ENCODE measurements at places on chromosomes 12 and 14. TPM values are rescaled to one million over a fixed set of nuclear protein-coding genes. Genes with fewer than 3 reads are reported as not detected.

DNA sequence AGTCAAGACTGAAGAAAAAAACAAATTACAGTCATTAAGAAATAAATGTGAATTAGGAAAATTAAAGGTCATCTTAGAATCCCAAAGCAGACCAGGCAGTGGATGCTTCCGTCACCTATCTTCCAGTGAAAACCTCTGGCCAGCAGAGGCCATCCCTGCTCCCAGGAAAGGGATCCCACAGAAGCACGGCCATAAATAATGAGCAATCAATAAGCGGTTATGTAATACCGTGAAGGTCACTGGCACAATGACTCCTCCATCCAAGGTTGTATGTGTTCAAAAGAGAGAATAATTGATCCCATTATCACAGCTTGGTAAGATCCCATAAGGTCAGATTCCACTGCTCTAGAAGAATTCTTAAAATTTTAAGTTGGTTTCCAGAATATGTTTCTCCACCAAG is 85.7 kb downstream of the PPP2R5E start:
- H3K27ac ChIP-seq = no peak overlapping the region
- peaks cover 25% of the 10 kb centered on the region for H3K4me1 ChIP-seq
- H3K36me3 ChIP-seq = peaks cover 4% of the 10 kb centered on the region
- no peaks in the 10 kb centered on the region for H3K27me3 ChIP-seq
- no peak overlapping the region for H3K4me3 ChIP-seq

Gene RNASE7
- not detected for total RNA-seq

Gene GPR68
- total RNA-seq = 3.4 TPM

DNA sequence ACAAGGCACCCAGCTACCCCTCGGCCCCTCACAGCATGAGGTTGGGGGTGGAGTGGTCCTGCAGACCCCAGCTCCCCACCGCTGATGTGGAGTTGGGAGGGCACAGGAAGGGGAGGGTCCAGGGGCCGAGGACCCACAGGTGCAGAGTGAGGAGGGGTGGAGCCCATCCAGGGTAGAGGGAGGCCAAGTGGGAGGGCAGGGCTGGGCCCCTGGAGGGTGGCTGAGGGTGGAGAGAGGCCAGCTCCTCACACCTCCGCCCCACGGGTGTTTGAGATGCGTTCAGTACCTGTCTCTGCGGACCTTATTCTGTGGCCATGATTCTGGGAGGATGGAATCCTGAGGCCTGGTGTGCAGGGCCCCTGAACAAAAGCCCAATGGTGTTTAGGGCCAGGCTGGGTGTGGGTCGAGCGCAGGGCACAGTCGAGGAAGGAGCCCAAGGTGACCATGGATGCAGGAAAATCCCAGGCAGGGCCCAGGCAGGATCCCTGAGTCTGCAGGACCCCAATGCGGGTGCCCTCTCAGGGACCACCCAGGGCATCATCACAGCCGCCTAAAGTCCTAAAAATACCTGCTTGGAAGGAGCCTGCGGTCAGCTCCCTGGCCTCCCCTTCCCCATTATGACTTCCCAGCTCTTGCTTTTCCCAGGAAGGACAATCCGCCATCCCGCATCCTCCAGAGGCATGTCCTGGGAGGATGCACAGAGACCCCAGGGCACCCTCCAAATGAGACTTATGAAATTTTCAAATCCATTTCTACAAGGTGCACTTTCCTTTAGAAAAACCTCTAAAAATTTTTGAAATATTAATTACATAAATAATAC is 377.1 kb upstream of the SFSWAP start:
- no peaks in the 10 kb centered on the region for H3K27me3 ChIP-seq
- no peaks in the 10 kb centered on the region for H3K4me1 ChIP-seq
- H3K4me3 ChIP-seq = no peak overlapping the region

Gene RNASE3
- total RNA-seq = not detected

DNA sequence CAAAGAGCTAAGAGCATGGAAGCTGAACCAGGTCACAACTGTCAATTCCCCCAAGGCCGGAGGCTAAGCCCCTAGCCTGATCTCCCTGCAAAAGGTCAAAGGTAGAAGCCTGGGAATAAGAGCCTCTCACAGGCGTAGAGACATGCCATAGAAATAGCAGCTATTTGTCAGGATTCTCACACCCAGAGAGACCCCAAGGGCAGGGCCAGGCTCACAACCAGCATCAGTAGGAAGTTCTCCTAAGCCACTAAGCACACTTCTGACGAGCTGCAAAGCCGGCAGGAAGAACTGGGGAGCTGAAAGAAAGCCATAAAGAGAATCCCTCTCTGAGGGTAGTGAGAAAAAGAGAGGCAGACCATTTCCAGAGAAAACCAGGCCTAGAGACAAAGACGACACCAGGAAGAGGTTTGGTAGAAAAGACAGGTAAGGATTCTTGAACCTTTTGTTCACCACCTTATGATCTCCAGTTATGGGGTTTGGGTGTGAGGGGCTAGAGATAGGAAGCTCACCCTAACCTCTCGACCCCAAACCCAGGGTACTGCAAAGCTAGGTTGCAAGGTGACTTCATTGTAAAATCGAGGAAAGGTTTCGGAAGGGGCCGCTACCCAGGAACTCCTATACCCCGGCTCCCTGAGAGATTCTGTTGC is 1.0 kb downstream of the SMARCC2 start:
- no peak for DNase-seq
- H3K4me1 ChIP-seq = peaks cover 29% of the 10 kb centered on the region
- H3K36me3 ChIP-seq = peaks cover 38% of the 10 kb centered on the region

- H3K27me3 ChIP-seq = no peaks in the 10 kb centered on the region
- no peak for DNase-seq
- no peaks in the 10 kb centered on the region for H3K4me1 ChIP-seq
- no peak overlapping the region for H3K4me3 ChIP-seq
- no peaks in the 10 kb centered on the region for H3K36me3 ChIP-seq
These were observed 22.7 kb upstream of the GTF2A1 start for GRCh38 chr14:81243499-81243898.

- H3K4me3 ChIP-seq = no peak overlapping the region
- no peaks in the 10 kb centered on the region for H3K27me3 ChIP-seq
- H3K27ac ChIP-seq = no peak overlapping the region
- peaks cover 15% of the 10 kb centered on the region for H3K4me1 ChIP-seq
These were observed 100.5 kb downstream of the SLC38A4 start for GRCh38 chr12:46725332-46725731.

DNA sequence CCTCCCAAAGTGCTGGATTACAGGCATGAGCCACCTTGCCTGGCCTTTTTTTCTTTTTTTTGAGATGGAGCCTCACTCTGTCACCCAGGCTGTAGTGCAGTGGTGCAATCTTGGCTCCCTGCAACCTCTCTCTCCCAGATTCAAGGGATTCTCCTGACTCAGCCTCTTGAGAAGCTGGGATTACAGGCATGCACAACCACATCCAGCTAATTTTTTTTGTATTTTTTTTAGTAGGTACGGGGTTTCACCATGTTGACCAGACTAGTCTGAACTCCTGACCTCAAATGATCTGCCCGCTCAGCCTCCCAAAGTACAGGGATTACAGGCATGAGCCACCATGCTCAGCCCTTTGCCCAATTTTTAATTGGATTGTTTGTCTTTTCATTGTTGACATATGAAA is 58.0 kb downstream of the SINHCAF start:
- H3K27me3 ChIP-seq = no peaks in the 10 kb centered on the region
- no peak overlapping the region for H3K4me3 ChIP-seq
- H3K27ac ChIP-seq = no peak overlapping the region
- no peaks in the 10 kb centered on the region for H3K4me1 ChIP-seq
- H3K36me3 ChIP-seq = no peaks in the 10 kb centered on the region

- no peaks in the 10 kb centered on the region for H3K27me3 ChIP-seq
- H3K4me3 ChIP-seq = no peak overlapping the region
- DNase-seq = no peak
- H3K27ac ChIP-seq = no peak overlapping the region
- H3K36me3 ChIP-seq = no peaks in the 10 kb centered on the region
These were observed 1092.1 kb upstream of the TMEM132C start for GRCh38 chr12:127174881-127175280.

GRCh38 chr14:89252887-89253532 is 164.0 kb downstream of the FOXN3 start:
- H3K4me1 ChIP-seq = peaks cover 12% of the 10 kb centered on the region
- no peaks in the 10 kb centered on the region for H3K27me3 ChIP-seq
- no peak for DNase-seq
- H3K36me3 ChIP-seq = no peaks in the 10 kb centered on the region
- no peak overlapping the region for H3K4me3 ChIP-seq

DNA sequence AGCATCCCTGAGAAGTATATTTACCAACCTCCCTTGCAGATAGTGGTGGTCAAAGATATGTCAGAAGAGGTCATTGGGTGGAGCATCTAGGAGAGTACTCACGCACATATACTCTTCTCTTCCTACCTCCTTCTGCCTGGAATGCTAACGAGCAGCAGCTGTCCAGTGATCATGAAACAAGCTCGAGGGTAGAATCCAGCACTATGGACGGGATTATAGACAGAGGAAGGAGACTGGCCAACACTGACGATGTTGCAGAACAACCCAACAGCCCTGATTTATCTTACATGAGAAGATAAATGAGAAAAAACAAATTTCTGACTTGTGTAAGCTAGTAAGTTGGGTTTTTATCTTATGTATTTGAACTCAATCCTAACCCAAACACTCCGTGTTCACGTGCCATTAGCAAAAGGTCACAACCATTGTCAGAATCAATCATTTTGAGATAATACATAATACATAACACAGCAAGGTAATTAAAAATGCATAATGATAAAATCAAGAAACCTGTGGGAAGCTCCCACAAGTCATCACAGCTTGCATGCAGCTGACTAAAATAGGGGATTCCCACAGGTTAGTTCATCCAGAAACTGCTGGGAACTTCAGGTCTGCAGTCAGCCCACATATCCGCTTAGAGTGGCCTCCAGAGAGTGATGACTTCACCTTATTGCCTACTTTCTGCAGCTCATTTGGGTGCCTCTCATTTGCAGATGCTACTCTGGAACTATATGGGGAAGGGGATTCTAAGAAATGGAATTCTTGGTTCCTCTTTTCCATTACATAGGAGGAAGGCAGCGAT is 36.3 kb upstream of the STK38L start:
- no peak overlapping the region for H3K27ac ChIP-seq
- H3K4me3 ChIP-seq = no peak overlapping the region
- no peak for DNase-seq
- no peaks in the 10 kb centered on the region for H3K36me3 ChIP-seq
- no peaks in the 10 kb centered on the region for H3K27me3 ChIP-seq
- no peaks in the 10 kb centered on the region for H3K4me1 ChIP-seq

Gene LYZ
- total RNA-seq = 1,458 TPM

- H3K4me1 ChIP-seq = peaks cover 19% of the 10 kb centered on the region
- no peak overlapping the region for H3K4me3 ChIP-seq
- no peaks in the 10 kb centered on the region for H3K27me3 ChIP-seq
- no peak for DNase-seq
- H3K27ac ChIP-seq = no peak overlapping the region
These were observed 7.8 kb downstream of the PRPF39 start for GRCh38 chr14:45091710-45092109.

DNA sequence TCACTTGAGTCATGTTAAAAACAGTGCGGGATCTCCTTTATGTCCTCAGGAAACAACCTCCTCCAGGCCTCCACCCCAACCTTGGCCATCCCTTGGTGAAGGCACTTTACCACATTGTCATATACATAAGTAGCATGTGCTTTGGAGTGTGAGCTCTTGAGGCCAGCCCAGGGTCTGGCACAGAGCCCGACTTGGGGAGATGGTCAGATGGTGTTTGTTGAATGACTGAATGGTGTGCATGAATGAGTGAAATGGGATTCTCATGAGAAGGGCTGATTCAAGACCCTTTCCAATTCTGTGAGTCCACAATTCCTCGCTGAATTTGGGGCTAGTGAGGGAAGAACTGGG is 52.9 kb upstream of the DLK1 start:
- H3K4me3 ChIP-seq = no peak overlapping the region
- no peak overlapping the region for H3K27ac ChIP-seq
- H3K36me3 ChIP-seq = no peaks in the 10 kb centered on the region
- peaks cover 25% of the 10 kb centered on the region for H3K27me3 ChIP-seq
- no peak for DNase-seq
- peaks cover 48% of the 10 kb centered on the region for H3K4me1 ChIP-seq

Gene SIX6
- not detected for total RNA-seq

Gene PTPRB
- 91.4 TPM for total RNA-seq

- H3K36me3 ChIP-seq = no peaks in the 10 kb centered on the region
- DNase-seq = no peak
- no peaks in the 10 kb centered on the region for H3K27me3 ChIP-seq
- no peak overlapping the region for H3K4me3 ChIP-seq
- H3K27ac ChIP-seq = no peak overlapping the region
These were observed 66.5 kb downstream of the PUS7L start for GRCh38 chr12:43692064-43692463.

DNA sequence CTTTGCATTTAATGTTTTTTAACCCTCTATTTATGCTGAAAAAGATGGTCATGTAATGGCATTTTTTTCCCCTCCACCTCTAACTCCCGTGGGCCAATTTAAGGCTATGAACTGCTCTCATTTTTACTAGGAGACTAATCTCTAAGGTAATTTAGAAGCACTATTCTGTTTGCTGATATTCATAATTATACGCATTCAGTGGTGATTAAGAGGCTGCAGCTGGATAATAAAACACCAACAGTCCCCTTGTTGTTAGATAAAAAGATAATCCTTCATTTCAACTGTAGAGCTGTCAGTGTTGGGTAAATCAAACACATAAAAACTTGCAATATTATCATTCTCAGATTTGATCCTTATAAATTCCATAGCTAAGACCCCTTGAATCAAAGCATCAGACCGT is 8.9 kb downstream of the MYO1H start:
- DNase-seq = no peak
- H3K27ac ChIP-seq = no peak overlapping the region
- no peaks in the 10 kb centered on the region for H3K27me3 ChIP-seq
- no peaks in the 10 kb centered on the region for H3K4me1 ChIP-seq

DNA sequence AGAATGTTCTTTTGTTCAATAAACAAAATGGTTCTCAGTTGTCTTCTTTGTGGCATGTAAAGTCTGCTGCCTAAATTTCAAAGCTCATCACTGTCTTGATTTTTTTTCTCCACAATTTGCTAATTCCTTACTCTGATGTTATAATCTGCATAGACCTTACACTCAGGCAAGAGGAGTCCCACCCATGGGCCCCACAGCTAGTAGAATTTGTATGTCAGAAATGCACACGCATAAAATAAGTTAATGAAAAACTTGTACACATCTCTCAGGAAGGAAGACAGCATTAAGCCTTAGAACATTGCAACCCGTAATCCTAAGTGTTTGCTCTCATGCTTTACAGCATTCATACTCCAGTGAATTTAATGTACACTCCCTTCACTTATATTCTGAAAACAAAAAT is 280.8 kb downstream of the ATXN7L3B start:
- H3K4me1 ChIP-seq = no peaks in the 10 kb centered on the region
- no peak overlapping the region for H3K27ac ChIP-seq
- DNase-seq = no peak
- no peak overlapping the region for H3K4me3 ChIP-seq
- no peaks in the 10 kb centered on the region for H3K27me3 ChIP-seq
- H3K36me3 ChIP-seq = no peaks in the 10 kb centered on the region

DNA sequence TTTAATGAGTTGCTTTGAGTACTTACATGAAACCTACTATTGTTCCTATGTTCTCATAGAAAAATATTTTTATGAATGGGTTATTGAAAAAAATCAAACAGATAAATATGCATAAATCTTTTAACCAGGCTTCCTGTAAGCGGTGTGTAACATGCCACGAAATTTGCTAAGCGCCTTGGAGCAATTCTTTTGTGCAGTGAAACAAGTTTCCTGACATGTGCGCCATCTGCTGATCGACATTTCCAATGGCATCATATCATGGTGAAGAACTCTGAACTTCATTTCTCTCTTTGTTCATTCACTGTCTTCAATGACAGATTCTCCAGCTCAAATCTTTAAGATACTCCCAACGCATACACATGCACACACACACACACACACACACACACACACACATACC is 145.6 kb upstream of the NAV3 start:
- H3K4me3 ChIP-seq = no peak overlapping the region
- no peak overlapping the region for H3K27ac ChIP-seq
- no peak for DNase-seq
- no peaks in the 10 kb centered on the region for H3K36me3 ChIP-seq
- H3K27me3 ChIP-seq = no peaks in the 10 kb centered on the region
- no peaks in the 10 kb centered on the region for H3K4me1 ChIP-seq
